Astrocyte of the spinal cord (primary cell): ENCODE measurements at places on chromosomes 4 and X.

DNA sequence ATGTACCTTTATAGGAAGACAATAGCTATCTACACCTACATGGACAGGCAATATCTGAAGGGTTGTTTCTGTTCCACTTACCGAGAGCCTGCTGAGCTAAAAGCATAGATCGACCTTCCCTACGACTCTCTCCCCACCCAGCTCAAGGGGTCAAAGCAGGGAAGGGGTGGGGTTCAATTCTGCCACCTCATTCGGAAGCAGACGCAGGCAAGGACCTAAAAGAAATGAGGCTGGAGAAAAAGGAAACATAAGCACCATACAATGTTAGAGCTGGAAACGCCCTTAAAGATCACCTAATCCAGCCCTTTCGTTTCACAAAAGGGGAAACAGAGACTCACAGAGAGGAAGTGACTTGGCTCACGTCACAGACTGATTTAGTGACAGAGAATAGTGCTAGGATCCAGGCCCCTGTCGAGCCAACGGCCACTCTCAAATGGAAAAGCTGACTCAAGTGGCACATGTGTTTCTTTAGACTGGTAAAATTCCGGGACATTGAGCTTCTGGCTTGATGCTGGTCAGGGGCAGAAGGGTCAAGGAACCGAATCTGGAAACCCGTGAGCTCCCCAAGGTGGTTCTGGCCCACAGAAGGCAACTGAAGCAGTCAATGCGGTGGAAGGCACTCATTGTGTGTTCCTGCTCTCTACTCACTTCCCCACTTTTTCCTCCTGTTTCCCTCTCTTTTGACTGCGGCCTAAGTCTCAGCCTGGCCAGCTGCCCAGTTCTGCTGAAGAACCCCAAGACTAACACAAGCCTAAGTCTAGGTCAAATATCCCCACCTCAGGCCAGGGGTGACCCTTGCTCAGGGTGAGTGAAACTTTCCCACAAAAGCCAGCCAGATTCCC lies 7.5 kb downstream of the SEPTIN6 start:
- no peak for DNase-seq

DNA sequence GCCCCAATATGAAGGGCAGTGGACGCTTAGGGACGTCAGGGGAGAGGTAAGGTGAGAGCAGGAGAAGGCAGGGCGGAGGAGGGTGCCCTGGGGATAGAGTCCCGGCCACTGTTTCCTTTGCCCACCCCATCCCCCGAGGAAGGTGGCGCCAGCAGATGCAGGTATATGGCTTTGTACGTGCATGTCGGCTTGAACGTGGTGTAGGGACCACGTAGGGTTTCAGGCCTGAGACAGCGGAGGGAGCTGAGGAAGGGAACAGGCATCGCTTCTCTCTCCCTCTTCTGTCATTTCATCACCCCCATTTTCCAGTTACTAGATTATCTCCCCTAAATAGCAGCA lies 97.9 kb downstream of the PHKA2 start:
- DNase-seq = no peak

- DNase-seq = no peak
Observed at GRCh38 chr4:6989331-6989923, 53.7 kb upstream of the TADA2B start.

DNA sequence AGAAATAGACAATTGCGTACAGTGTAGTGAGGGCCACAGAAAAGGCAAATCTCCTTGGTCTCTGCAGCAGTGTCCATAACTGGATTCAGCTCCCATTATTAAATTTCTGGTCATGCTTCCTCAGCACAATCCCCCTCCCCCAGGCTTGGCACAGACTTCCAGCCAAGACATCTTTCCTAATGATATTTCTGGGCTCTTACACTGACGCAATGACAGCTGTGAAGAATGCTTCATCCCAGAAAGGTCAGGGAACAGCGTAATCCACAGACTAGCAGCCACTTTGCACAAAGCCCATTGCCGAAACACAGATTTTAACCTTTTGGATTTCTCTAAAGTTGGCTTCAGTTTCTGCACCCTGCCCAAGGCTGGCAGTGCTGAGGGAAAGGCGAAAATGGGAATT lies 597.6 kb upstream of the CPEB2 start:
- no peak for DNase-seq

DNA sequence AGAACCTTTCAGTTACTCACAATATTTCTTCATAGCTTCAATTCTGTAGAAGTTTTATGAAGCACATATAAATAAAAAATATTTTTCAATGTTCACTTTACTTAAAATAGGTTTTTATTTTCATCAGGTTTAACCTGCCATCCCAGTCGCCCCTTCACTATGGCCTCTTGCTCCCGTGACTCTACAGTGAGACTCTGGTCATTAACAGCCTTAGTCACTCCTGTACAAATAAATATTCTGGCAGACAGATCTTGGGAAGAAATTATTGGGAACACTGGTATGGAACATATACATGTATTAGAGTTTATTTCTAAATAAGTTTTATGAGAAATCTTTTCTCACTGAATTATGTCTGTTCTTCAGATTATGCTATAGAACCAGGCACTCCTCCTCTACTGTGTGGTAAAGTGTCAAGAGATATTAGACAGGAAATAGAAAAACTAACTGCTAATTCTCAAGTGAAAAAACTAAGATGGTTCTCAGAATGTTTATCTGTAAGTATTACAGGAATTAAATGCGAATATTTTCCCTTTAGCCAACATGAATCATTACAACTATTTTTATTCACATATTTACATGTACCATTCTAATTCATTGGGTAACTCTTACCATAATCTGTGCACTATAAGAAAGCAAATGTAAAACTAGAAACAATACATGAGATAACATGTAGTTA lies 45.6 kb downstream of the SPATA4 start:
- no peak for DNase-seq
